ENCODE measurements at places on chromosomes 6 and 20. TPM values are rescaled to one million over a fixed set of nuclear protein-coding genes. Genes with fewer than 3 reads are reported as not detected.

- DNase-seq, result no peak
These were observed 8.6 kb downstream of the ADAT2 start for GRCh38 chr6:143441680-143442545.

DNA sequence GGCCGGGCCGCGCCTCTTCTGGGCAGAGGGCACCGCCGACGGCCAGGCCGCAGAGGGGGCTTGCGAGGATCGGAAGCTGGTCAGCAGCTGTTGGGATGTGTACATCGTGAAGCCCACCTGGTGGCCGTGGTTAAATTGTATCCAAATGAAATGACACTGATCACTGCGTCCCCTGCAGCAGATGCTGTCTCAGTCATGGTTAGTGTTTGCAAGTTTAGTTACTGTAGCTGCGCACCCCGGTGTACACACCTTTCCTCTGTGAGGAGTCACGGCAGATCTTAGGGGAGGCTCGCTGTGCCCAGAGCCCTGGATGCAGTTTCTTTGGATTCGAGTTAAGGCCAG lies 653 bp downstream of the NAA20 start:
- peak; percentile 9 for DNase-seq

GRCh38 chr20:24978513-24978912 lies 14.0 kb downstream of the APMAP start:
- DNase-seq, result no peak

- no peak for DNase-seq
These were observed 828 bp downstream of the ADGRB3 start for GRCh38 chr6:68635706-68636513.

- no peak for DNase-seq
These were observed 158.1 kb downstream of the DTNBP1 start for GRCh38 chr6:15504581-15505350.

DNA sequence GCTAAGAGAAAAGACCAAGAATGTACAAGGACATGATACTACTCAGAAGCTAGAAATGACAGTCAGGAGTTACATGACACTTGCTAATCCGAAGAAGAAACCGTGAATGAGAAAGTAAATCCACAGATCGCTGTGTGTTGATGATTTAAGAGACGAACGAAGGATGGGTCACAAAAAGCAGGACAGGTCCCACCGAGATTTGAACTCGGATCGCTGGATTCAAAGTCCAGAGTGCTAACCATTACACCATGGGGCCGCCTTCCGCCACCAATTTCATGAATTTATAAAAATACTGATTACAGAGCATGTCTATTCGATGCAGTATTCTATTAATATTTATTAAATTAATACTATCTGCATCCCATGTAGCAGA lies 54.0 kb upstream of the BTN3A2 start:
- no peak for DNase-seq

DNA sequence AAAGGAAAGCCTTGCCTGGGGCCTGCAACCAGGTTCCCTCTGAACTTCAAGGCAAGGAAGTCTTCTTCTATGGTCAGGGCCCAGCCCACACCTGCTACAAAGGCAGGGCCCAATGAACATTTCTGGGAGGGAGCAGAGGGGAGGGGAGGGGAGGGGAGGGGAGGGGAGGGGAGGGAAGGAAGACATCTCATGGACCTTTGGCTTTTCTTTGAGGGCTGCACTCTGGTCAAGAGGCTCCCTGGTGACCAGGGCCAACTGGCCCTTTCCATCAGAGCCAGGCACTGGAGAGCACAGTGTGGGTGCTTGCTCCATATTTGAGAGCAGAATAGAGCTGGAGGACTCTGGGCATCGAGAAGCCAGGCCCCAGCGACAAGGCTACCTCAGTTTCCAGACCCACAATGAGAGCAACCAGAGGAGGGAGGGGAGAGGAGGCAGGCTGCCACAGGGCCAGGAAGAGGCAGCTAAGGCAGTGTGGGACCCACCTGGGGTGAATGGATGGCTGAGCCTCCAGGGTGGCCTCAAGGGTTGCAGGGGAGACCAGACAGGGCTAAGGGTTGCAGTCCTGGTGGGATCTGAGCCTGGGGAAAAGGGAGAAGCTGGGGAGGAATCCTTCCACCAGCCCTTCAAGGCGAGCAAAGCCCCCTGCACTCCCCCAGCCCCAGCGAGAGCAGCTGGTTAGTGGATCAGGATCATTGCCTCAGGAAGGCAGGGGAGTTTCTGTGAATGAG lies 84.8 kb downstream of the MRPL14 start:
- no peak for DNase-seq

- no peak for DNase-seq
These were observed 136.4 kb upstream of the PLCB4 start for GRCh38 chr20:8932192-8933165.

DNA sequence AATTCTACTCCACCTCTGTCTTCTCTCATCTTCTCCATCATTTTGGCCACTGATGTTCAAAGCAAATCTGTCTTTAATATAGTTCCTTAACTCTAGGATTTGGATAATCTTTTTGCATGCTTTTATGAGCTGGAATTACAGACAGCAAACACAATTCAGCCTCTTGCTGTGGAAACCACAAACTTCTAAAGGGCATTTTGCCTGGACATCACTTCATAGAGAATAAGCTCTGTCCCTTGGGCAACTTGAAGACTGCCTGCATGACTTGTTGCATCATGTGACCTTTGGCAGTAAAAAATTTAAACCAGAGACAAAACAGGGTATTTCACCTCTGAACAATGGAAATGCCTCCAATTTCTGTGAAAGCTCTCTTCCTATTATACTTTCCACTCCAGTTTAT lies 74.1 kb upstream of the HDDC2 start:
- no peak for DNase-seq

DNA sequence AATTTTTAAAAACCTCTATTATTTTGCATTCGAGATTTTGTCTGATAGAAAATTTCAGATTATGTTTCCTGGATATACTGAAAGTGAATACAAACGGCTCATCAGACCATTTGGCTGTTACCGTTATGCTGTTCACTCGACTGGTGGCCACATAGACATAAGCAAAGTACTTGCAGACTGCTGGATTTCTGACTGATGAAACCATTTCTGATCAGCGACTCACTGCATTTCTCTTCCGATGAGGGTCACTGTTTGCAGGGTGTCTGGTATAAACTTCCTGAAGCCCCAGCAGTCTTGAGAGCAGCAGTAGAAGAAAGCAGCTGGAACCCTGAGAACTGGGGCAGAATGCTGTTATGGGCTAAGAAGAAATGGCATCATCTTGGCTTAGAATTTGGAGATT lies 17.7 kb downstream of the SNX9 start:
- DNase-seq, result no peak

DNA sequence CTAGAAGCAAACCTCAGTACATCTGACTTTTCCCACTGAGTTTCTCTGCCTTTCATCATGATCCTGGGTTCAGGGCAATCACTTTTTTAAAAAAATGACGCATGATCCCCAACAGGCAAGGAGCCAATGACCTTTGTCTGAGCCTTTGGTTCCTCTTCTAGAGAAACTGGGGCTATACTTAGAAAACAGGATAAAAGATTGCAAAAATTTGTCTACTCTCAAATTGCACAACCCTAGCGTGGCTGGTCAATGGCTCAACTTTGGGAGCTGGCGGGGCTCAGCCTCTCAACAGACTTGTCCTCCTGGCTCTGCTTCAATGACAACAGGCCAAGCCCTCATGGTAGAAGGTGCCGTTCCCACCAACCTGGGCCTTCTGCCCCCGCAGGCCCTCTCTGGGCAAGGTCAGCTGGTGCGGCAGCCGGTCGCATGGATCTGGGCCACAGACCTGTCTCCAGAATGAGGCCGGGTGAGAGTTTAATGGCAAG lies 48.7 kb downstream of the PDYN start:
- DNase-seq, result no peak

DNA sequence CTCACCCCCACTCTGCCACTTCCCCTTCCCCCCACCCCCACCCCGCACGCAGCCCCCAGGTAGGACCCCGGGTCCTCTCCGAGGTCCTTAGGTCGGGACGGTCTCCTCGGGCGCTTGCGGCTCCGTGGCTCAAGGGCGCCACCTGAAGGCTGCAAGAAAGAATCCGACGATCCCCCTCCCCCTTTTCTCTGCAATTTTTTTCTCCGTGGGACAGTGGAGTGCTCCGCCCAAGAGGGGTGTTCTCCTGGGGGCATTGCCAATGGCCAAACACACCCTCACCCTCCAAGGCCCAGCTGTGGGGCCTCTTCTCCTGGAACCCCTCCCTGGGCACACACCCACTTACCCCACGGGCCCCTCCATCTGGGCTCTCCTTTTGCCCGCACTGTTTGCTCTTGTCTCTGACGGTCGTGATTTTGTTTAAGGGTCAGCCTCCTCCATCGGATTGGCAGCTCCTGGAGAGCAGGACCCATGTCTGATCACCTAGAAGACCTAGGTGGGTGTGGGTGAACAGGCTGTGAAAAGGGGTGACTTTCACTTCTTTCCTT lies 1.1 kb upstream of the TMEM74B start:
- peak; percentile 7 for DNase-seq

GRCh38 chr20:16885746-16886145 lies 137.6 kb downstream of the OTOR start:
- no peak for DNase-seq

DNA sequence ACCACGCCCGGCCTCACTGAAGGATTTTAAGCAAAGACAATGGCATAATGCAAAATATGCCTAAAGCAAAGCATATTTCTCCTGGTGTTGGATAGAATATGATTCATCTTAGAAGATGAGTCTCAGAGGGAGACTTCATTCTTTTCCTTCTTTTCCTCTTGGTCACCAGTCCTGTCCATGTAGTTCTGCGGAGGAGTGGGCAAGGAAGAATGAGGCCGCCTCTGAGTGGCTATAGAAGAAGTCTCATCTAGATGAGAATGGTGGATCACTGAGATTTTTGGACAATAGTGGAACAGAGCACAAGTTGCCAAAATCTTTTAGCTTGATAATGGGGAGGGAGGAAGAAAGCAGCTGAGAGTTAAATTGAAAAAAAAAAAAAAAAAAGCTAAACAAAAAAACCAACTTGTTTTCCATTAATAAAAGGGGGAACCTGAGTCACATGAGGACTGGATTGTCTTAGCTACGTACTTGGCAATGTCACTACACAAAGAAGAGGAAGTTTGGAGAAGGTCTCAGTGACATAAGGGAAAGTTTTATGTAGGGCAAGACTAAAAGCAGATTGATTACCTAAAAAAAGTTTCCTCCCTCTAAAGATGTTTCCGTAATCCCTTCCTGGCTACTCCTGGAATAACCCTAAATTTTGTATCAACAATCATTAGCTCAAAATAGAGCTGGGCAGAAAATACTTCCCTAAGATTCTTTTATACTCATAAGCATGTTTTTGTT lies 6.0 kb downstream of the CD83 start:
- DNase-seq, result peak; percentile 76

DNA sequence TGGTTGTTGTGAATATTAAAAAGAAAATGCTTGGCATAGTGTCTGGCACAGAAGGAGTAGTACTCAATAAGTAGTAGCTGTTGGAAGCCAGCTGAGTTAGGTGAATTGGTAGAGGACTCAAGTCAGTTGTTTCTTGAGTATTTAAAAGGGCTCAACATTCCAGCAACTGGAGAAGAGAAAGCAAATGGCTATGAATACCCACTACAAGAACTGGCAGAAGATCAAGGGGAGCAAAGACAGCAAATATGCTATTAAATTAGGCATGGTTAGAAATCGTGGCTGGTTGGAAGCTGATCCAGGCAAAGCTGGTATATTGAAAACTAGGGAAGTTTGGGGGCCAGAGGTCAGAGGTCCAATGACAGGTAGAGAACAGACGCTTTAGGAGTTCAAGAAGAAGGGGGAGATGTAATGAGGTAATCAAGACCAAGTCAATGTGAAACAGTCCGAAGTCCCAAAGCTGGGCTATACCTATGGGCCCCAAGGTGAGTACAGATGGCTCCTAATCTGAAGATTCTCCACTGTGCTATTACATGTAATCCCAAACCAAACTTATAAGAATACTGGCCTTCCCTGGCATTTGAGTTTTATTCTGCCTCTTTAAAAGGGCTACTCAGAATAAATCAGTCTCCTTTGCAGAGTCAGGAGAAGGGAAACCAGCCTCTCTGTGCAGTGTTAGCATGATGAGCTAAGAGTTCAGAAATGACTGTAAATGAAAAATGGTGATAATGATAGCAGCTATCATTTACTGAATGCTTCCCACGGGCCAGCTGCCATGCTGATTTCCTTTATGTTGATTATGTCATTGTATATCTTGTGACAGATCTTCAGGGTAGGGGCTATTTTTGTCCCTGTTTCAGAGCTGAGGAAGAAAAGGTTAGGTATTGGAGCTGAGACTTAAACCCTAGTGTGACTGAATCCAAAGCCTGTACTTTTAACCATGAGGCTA lies 122.3 kb downstream of the ANKS1A start:
- no peak for DNase-seq

- peak; percentile 67 for DNase-seq
These were observed 911 bp downstream of the CDK19 start for GRCh38 chr6:110814102-110815014.

GRCh38 chr6:36056178-36056577 lies 28.6 kb downstream of the MAPK14 start:
- no peak for DNase-seq

- DNase-seq, result no peak
These were observed 14.9 kb downstream of the DYNLT1 start for GRCh38 chr6:158629367-158630221.

GRCh38 chr6:37798436-37799262 lies 20.9 kb upstream of the ZFAND3 start:
- no peak for DNase-seq

GRCh38 chr6:113870917-113871316 lies 13.8 kb downstream of the MARCKS start:
- no peak for DNase-seq

DNA sequence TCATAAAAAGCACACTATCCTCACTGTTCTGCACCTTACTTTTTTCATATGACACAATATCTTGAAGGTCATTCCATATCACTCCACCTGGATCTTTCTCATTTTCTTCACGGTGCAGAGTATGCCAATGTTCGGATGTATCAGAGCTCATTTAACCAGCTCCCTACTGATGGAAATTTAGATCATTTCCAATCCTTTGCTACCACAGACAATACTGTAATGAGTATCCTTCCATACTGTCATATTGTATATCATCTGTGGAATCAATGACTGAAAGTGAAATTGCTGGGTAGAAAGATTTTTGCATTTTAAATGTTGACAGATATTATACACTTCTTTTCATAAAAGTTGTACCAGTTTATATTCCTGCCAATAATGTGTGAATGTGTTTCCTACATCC lies 2.2 kb upstream of the RAB44 start:
- DNase-seq, result no peak

GRCh38 chr6:132812756-132813172 lies 1.6 kb upstream of the RPS12 start:
- DNase-seq, result no peak

GRCh38 chr6:166308033-166308768 lies at the start of gene PRR18:
Gene PRR18 (minus strand): TSS chr6:166308392. CDS start chr6:166308142, 250 bp downstream.
- DNase-seq, result peak; percentile 37

Gene KAT14
- 12.7 TPM for polyA plus RNA-seq

Gene ZSCAN23
- not detected for polyA plus RNA-seq

Gene PARD6B
- 0.68 TPM for polyA plus RNA-seq

Gene WASF1
- 13.7 TPM for polyA plus RNA-seq

Gene CYP39A1
- polyA plus RNA-seq, result not detected

Gene DDX27
- polyA plus RNA-seq, result 76.5 TPM

Data from naive B cell (primary cell).